ENCODE measurements at places on chromosomes 3 and 15.

- no peak for DNase-seq
Measured at GRCh38 chr15:101042320-101042719, 123.2 kb downstream of the LRRK1 start.

GRCh38 chr3:126816986-126817777 lies 113.1 kb downstream of the CHCHD6 start:
- DNase-seq = no peak

GRCh38 chr15:36472672-36473071 lies 106.8 kb upstream of the CDIN1 start:
- DNase-seq = no peak

GRCh38 chr3:47128137-47128536 lies 35.8 kb downstream of the SETD2 start:
- no peak for DNase-seq

DNA sequence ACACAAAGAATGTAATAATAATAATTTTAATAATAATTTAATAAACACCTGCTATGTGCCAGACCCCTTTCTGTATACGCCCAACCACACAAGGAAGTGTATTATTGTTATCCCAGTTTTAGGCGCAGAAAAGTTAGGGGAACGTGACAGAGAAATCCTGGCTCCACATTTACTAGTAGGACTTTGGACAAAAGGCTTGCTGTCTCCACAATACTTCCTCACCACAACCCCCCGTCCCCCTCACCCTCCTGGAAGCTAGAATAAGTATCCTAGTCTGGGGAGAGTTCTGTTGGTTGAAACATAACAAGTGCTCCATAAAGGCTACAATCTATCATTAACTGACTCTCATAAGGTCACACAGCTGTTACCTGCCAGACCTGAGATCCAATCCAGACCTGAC lies 488 bp upstream of the IL17RD start:
- DNase-seq = no peak

- no peak for DNase-seq
Measured at GRCh38 chr3:64221571-64222257, 3.6 kb downstream of the PRICKLE2 start.
